NCI-H460 (cell line): ENCODE measurements at places on chromosomes 16 and 17. TPM values are rescaled to one million over a fixed set of nuclear protein-coding genes. Genes with fewer than 3 reads are reported as not detected.

DNA sequence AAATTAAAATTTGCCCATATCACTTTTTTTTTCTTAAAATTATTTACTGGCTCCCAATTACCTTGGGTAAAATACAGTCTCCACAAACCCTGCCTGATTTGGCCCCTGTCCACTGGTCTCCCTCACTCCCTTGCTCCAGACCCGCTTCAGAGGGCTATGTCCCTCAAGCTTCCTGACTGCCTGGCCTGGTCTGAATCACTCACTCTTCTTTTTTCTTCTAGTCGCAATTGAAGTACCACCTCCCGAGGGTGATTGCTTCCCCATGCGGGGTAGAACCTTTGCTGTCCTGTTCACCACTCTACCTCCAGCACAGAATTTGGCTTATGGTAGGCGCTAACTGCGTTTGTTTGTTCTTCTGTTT, 598 bp upstream of the PGAP3 start:
- no peak for DNase-seq

DNA sequence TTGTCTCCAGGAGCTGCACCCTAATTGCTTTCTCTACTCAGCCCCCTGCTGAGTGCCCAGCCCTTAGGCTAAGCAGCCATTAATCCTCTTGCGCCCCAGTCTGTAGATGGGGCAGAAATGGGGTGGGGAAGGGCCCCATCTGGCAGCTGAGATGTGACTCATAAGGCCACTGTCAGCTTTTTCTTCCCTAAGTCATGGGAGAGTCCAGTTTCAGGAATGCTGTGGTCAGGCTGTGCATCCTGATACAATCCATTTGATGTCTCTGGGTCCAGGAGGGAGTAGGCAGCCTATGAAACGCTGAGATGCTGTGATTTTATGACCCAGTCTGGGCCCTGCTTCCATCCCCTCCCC, 12.3 kb downstream of the PLXDC1 start:
- no peak for DNase-seq

GRCh38 chr16:74747-75334, 2.4 kb upstream of the RHBDF1 start:
- DNase-seq: no peak

DNA sequence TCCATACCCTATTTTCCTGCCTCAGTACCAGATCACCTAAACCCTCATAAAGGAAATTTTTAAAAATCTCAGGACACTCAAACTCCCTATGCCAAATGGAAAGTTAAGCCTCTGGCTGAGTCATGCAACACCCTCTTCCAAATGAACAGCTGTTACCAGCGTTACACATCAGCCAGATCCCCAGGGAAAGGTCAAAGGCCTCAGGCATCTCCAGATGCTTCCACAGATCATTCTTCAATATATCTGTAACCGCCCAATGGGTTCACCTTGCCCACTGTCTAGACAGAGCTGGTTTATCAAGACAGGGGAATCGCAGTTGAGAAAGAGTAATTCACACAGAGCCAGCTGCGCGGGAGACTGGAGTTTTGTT, 29.1 kb upstream of the SHCBP1 start:
- no peak for DNase-seq

DNA sequence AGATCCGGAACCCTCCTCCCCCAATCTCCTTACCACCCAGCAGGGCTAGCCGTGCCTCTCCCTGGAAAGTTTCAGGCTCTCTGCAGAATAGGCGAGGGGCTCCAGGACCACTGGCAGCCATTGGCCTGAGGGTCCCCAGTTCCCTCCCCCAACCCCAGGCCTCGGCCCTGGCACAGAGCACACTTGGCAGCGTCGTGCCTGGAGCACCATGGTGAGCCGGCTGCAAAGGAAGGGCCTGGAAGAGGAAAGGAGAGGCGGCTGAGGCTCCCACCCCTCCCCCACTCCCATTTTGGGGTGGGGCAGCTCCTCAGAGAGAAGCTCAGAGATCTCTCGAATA, 369 bp upstream of the BTBD17 start:
- DNase-seq: no peak

The KRTAP4-9 gene
- not detected in 2 replicates for total RNA-seq

- DNase-seq: no peak
Observed at GRCh38 chr16:80656711-80657150, 115.9 kb downstream of the DYNLRB2 start.

DNA sequence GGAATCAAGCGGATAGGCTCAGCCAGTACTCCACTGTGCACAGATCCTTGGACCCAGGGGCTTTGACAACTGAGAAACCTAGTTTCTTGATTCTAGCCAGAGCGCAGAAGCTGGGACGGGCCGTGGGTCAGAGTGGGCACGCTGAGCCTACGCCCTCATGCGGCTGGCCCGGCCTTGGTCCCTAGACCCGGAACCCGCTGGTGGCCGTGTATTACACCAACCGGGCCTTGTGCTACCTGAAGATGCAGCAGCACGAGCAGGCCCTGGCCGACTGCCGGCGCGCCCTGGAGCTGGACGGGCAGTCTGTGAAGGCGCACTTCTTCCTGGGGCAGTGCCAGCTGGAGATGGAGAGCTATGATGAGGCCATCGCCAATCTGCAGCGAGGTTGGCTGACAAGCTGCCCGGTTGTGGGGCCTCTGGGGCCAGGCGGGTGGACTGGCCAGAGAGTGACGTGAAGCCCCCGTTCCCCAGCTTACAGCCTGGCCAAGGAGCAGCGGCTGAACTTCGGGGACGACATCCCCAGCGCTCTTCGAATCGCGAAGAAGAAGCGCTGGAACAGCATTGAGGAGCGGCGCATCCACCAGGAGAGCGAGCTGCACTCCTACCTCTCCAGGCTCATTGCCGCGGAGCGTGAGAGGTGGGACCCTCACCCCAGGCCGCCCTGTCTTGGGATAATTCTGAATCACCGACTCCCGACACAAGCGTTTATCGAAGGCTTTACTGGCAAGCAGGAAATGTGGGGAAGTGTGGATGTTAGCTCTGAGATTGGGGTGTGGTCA, 946 bp downstream of the STUB1 start:
- no peak for DNase-seq

DNA sequence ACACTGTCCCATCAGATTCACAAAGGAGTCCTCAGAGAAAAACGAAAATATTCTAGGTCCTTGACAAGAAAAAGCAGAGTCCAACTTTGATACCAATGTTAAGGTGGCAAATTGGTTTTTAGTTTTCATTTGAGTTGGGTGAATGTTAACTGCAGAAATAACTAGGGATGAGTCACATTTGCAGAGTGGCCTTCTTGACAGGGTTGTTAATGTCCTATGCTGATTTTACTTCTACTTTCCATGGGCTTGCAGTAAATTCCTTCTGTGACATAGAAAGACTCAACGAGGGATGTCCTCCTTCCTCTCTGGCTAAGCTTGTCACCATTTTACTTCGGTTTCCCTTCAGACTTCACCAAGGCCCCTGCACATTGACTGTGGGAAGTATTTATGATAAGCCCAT, 47.2 kb upstream of the ICAM2 start:
- no peak for DNase-seq

GRCh38 chr16:47872225-47872624, 283.6 kb downstream of the ABCC12 start:
- no peak for DNase-seq

The SLC5A11 gene
- not detected in 2 replicates for total RNA-seq

- no peak for DNase-seq
Observed at GRCh38 chr16:35252356-35252936, 1793.0 kb downstream of the TP53TG3F start.

The KRT27 gene
- total RNA-seq: not detected in 2 replicates

The MYO15A gene
- total RNA-seq: 0.06 and 0.30 TPM in 2 replicates

GRCh38 chr17:27526604-27527002, 70.4 kb downstream of the KSR1 start:
- no peak for DNase-seq

GRCh38 chr16:52350031-52350642, 196.8 kb downstream of the TOX3 start:
- no peak for DNase-seq

GRCh38 chr16:58485184-58485887, 14.6 kb upstream of the NDRG4 start:
- DNase-seq: no peak

- no peak for DNase-seq
Observed at GRCh38 chr16:67346341-67346740, 19.7 kb downstream of the LRRC36 start.

DNA sequence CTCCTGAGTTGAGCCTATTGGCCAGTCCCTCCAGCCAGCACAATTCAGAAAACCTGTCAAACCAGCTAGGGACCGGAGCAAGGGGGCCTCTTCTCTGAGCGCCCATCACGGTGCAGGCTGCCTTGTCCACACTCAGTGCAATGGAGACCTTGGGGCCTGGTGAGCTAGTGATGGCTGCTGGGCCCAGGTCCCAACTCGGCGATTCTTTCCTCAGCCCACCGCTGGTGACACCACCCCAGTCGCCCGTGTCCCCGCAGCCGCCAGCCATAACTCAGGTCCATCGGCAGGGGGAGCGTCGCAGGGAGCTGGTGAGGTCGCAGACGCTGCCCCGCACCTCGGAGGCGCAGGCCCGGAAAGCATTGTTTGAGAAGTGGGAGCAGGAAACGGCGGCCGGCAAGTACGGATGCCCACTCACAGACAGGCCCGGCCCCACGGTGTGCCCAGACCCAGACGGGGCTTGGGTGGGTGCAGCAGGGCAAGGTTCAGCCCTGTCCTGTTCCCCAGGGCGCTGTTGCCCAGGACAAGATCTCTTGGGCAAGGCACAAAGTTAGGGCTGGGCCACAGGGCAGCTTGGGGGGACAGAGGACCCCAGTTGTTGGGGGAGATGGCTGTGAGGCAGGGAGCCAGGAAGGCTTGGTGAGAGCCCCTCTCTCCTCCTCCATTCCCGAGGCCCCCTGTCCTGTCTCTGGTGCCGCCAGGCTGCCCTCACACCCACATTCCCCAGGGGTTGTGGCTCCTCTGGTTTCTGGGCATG, 10.8 kb downstream of the SMTNL2 start:
- DNase-seq: no peak

The NEK8 gene
- 1.9 and 2.5 TPM in 2 replicates for total RNA-seq

DNA sequence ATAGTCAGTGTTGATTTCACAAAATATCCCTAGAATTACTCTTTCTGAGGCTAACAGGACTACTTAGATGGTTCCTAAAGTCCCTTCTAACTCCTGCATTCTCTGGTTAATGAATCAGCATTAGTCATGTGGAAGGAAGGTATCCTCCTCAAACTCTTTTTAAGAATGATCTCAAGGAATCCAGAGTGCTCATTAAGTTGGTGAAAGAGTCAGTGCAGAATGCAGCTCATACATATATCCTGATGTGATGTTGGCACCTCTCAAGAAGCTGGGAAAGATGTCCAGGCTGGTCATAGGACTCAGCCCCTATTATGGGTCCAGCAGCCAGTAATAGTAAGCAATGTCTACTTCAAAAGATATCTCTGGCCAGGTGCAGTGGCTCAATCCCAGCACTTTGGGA, 65.5 kb downstream of the PIGL start:
- DNase-seq: no peak

DNA sequence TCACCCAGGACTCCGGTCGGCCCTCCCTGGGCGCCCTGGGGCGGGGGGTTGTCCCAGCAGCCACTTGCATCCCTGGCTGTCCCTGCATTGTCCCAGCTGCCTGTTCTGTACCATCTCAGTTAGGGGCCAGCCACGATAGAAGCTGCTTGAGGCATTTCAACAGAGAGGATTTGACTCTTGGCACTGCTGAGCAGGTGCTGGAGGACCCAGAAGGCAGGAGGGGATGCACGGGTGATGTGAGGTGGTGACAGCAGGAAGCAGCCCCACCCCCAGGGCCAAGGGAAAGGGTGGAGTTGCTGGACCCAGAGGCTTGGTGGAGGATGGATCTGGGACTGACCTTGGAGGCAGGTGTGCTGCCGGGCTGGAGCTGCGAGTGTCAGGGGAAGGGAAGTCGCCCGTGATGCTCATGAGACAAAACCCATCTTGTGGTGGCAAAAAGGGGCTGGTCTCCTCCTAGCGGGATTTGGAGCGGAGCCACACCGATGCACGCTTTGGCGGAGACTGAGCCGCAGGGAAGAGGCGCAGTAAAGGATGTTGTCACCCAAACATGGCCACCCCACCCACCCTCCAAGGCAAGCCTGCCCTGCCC, 188.0 kb upstream of the GSE1 start:
- DNase-seq: no peak

The SMIM5 gene
- 0.02 TPM in 1 of 2 replicates, not detected in the other for total RNA-seq

DNA sequence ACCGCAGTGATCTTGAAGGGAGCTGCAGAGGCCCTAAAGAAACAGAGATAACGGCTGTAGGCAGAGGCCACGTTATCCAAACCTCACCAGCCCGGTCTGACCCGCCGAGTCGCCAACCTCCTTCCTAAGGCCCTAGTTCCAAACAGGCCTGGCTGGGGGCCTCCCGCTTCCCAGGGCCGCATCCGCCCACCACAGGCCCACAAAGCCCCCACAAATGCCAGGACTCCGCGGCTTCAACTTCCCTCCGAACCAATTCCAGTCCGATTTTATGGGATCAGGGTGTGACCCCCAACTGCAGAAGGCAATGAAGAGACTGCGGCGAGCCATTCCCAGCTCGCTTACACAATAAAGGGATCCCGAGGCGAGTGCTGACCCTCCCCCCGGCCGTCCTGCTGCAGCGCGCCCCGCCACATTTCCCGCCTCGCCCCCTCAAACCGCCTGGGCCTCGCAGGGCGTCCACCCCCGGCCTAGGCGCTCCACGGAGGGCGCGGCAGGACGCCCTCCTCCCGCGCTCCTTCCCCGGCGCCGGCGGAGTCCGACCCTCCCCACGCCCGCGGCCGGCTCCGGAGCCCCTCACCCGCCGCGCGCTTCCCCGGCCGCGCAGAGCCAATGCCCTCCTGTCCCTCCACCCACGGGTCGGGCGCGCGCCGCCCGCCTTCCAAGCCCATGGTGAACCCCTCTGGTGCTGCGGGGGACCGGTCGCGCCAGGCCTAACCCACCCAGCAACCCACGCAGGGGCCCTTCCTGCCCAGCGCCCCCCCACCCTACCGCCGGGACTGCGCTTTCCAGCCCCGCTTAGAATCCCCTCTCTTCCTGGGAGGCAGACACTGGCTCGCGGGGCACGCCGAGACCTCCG, 926 bp downstream of the MYH10 start:
- no peak for DNase-seq

DNA sequence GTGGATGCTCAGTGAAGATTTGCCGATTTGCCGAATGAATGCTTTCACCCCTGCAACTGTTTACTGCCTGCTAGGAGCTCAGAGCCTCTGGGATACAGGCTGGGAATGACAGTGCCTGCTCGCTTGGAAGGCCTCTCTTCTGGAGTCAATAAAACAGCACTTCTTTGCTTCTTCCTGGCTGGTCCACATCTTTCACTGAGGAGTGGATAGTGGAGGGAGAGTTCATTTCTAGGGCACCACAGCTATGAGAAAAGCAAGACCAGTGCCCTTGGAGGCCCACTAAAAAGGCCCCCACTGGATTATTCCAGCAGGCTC, 3.1 kb upstream of the USP7 start:
- DNase-seq: no peak

The TOM1L1 gene
- 108 and 112 TPM in 2 replicates for total RNA-seq

DNA sequence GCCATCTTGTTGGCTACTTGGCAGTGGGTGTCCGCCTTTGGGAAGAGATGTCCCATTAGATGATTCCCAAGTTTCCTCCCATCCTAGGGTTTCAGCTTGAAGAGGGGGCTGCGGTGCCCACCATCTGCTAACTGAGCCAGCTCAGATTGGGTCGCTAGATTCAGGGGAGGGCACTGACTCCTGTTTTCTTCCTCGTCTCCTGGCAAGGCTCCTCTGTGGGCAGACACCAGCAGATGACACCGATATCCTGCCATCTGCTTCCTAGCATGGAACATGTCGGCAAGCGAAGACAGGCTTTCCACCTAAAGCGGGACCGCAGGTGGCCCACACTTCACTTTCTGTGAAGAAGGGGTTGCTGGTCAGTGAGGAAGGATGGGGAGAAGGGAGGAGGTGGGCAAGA, 27.3 kb downstream of the C17orf75 start:
- DNase-seq: no peak
